Stimulated activated CD8-positive, alpha-beta memory T cell treated with anti-CD3 and anti-CD28 coated beads, Interleukin-7, amount 100 ng/mL, for 1 hour (primary cell): ENCODE measurements at places on chromosomes 5 and 9.

DNA sequence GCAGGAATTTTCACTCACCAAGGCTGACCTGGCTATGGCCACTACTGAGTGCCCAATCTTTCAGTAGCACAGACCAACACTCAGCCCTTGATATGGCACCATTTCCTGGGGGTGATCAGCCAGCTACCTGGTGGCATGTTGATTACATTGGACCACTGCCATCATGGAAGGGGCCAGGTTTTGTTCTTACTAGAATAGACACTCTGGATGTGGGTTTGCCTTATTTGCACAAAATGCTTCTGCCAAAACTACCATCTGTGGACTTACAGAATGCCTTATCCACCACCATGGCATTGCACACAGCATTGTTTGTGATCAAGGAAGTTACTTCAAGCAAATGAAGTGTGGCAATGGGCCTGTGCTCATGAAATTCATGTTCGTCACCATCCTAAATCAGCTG, 69.7 kb upstream of the SH3GL2 start:
- no peak for DNase-seq

- DNase-seq: no peak
These were observed 237.2 kb downstream of the ARL15 start for GRCh38 chr5:54073131-54073530.

DNA sequence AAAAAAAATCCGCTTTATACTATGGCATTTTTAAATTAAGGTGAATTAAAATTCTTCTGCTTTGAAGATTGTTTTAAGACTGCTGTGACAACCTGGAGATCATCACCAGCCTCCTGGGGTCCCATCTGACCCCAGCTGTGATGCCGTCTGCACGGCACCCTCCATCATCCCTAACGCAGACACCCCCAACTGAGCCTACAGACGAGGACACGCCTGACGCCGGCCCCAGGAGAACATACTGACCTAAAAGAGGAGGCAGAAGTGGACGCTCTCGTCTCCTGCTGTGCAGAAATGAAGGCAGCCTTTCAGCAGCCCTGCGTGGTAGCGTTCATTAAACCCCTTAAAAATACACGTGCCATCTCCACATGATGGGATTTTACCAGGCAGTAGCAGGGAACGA, 125.6 kb upstream of the PPP1R26 start:
- no peak for DNase-seq

DNA sequence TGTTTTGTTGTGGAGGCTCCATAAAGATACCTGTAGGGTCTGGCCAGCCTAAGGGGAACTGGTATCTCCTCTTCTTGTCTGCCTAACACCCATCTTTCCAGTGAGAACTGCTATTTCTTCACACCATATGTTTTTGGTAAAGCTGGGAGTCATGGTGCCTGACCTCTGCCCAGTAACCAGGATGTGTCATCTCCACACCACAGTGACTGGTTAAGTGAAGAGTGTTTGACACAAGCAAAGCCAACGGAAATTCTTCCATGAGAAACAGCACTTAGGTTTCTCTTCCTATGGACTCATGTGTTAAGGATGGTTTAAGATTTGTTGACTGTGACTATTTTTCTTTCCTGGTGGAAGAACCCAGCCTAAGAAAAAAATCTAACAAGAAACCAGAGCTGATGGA, 111.5 kb downstream of the HTR4 start:
- no peak for DNase-seq

DNA sequence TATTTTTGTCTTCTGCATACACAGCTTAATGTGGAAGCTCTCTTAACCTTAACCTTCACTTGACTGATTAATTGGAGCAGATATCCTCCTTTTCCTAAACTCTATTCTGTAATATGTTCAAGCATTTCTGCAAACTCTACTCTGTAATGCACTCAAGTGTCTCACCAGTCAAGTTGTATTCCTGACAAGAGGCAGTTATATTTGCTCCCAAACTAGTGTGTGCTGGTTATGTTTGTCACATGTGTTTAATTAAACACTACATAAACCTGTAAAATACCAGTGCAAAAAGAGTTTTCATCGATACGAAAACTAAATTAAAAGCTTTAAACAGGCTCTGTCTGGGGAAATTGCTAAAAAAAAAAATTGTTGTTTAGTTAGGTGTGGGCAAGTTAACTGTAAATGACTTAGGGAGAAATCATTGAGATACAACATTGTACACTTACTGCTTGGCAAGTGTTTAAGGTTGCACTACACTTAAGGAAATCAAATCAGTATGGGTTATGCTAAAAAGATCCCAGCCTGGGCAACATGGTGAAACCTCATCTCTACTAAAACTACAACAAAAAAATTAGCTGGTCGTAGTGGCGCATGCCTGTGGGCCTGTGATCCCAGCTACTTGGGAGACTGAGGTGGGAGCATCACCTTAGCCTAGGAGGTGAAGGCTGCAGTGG, 6.7 kb downstream of the FAF2 start:
- DNase-seq: no peak
